ENCODE measurements at places on chromosomes 3 and 15.

- DNase-seq, result no peak
Measured at GRCh38 chr3:195540511-195540910, 2.6 kb downstream of the PPP1R2 start.

DNA sequence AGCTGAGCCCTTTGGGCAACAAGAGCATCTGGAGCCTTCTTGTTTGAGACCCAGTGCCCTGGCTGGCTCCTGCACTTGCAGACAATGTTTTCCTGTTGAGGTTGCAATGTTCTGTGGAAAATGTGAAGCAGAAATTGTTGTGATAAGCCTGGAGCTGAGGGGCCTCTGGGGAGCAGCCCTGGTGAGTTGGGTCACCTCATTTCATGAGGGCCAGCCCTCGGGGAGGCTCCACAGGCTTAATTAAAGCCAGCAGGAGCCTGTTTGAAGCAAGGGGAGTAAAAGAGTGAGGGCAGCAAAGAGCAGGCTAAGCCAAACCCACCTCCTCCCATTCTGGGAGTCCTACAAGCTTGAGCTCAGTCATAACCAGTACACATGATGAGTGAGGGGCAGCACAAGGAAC, 154.3 kb downstream of the ALDH1A2 start:
- DNase-seq, result no peak

GRCh38 chr3:160941885-160942494, 163.2 kb downstream of the B3GALNT1 start:
- no peak for DNase-seq

- no peak for DNase-seq
Measured at GRCh38 chr3:18223571-18223970, 201.6 kb downstream of the SATB1 start.

DNA sequence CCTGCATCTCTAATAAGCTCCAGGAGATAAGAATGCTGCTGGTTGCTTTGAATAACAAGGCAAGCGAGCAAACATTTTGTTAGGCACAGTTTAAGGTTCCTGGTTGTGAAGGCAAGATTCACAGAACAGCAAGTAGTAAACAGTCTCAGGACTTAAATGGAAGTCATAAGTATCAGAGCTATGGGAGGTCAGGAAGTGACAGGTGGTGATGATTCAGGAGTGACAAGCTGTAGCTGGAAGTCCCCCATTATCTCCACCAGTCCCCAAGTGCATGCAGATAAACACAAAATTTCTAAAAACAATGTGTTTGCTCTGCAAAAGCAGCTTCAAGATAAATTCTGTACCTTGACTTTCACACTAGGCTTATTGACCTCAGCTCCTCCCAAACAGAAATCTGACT, 3.3 kb downstream of the FETUB start:
- DNase-seq, result no peak

DNA sequence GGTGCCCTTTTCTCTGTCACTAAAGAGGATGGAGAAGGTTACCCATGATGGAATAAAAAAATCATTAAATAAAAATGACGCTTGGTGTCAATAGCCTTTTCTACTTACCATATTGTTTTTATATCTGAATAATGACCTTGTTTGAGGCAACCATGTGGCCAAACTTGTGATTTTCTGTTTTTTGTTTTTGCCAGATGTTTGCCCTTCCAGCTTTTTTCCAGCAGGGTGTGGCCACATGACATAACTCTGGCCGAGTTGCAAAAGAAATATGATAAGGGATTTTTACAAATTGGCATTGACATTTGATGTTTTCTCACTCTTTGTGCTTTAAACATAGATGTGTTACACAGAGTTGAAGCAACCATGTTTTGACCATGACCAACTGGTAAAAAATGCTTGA, 39.7 kb upstream of the EPHA3 start:
- DNase-seq, result no peak

DNA sequence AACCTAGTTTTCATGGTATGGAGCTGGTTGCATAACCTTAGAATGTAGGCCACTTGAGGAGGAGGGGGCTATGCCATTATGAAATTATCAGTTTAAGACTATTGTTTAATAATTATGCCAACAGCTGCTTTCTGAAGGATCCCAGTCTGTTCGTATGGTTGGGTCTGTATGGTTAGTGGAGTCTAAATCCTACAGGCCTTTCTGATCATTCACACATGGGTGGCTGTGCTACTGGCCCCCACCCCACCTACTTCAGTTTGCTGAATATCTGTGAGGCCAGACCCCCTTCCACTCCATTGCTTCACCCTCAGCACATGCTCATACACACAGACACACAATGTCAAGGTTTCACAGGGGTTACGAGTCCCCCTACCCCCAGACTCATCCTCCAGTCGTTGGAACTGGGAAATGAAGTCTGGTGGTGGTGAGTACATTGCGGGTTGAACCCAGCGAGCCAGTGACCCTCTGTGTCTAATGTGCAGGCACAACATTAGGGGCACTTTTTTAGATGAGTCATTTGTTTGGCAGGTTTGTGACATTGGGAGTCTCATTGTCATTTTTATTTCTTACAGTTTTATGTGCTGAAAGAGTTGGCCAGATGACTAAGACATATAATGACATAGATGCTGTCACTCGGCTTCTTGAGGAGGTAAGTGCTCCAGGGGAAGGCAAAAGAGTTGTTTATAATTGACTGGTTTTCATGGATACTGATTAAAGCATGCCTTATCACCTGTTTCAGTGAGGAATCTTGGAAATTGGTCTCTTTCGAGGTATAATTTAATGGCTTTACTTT, 85.3 kb downstream of the TRAK1 start:
- no peak for DNase-seq

DNA sequence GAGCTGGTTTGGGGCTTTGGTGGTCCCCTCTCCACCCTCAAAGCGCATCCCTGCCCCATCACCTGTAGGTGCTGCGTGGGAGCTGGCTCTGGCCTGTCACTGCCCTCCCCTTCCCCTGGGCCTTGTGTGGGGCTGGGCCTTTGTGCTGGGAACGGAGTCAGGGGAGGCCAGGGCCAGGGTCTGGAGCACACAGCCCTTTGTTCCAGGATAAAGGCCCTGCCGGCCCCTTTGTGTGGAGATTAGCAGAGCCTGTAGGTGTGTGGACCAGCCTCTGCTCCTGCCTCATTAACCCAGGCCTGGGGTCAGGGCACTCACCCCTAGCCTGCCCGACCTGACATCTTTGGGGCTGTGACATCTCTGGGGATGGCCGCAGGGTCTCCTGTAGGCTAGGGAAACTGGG, 8.9 kb downstream of the EPHB3 start:
- no peak for DNase-seq

DNA sequence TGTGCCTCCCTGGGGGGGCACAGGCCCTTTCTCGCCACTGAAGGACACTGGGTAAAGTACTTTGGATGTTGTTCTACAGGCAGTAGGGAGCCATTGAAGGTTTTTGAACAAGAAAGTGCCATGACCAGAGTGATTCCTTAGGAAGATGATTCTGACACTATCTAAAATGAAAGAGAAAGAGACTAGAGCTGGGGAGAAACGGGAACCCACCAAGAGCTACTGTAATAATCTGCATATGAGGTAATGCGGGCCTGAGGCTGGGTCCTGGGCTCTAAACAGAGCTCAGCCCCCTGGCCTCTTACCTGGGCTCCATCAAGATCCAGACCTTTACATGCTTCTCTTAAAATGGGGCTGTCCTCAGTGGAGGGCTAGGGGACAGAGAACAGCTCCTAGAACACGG, 24.9 kb downstream of the GRK7 start:
- no peak for DNase-seq

DNA sequence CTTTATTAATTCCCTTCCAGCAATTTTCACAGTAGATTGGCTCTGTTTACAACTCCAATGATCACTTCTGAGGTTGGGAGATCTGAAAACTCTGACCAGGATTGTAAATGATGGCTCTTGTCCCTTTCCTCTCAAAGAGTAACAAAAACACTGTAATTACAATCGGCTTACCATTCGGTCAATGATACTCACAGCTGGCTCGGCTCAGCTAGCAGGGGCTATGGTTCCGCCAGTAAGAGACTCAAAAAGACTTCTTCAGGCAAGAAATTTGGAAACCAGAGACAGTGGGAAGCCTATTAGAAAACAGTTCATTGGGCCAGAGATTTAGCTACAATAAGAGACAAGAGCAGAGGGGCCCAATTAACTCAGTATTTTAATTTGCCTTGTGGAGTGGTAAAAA, 96.6 kb downstream of the LRRC3B start:
- no peak for DNase-seq

GRCh38 chr15:39530480-39531342, 50.2 kb upstream of the THBS1 start:
- no peak for DNase-seq

- no peak for DNase-seq
Measured at GRCh38 chr15:69424001-69424400, 9.9 kb downstream of the KIF23 start.

DNA sequence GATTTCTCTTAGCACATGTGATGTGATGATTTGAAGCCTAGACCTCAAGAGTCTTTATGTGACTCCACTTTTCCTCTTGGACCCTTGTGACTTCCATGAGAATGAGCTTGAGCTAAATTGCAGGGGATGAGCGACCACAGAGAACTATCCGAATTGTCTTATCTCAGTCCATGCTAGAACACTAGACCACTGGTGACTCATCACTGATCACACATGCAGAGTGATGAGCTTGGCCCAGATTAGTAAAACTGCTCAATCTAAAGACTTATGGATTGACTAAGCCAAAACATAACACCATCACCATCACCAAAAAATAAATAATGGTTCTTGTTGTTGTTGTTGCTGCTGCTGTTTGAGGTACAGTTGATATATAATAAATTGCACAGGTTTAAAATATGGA, 114.1 kb upstream of the CFAP20DC start:
- no peak for DNase-seq

GRCh38 chr3:120555657-120556509, 40.3 kb upstream of the NDUFB4 start:
- no peak for DNase-seq

GRCh38 chr15:81384891-81385720, 11.1 kb upstream of the TMC3 start:
- no peak for DNase-seq

DNA sequence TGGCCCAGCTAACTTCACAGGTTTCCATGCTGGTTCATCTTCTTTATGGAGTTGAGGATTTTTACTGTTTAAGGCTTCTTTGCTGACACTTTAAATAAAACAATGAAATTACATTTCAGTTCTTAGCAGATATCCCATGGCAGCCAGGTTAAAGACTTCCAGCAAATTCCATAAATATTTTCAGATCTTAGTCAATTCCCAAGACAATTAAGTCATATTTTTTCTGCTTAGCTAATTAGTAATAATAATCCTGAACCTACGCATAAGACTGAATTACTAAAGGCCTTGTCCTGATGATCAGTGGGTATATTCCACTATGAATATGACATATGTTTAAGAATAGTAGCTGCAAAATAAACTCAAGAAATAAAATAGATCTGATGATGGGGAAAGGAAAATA, 83.3 kb downstream of the NR2E3 start:
- DNase-seq, result no peak

DNA sequence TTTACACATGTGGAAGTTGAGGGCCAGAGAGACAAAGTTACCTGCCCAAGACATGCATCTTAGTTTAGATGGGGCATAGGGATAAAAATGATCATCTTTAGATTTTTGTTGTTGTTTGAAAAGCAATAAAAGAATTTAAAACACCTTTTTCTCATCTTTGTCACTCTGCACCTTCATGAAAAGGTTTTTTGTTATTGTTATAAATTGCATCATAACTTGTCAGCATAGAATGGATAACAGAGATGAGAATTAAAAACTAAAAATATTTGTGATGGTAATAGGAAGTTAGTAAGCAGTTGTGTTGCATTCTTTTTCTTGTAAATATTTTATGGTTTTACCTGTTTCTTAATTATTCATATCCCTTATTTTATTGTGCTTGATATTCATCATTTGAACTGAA, 13.4 kb upstream of the ZBTB47 start:
- DNase-seq, result no peak

- no peak for DNase-seq
Measured at GRCh38 chr3:166279636-166280035, 442.4 kb upstream of the BCHE start.

DNA sequence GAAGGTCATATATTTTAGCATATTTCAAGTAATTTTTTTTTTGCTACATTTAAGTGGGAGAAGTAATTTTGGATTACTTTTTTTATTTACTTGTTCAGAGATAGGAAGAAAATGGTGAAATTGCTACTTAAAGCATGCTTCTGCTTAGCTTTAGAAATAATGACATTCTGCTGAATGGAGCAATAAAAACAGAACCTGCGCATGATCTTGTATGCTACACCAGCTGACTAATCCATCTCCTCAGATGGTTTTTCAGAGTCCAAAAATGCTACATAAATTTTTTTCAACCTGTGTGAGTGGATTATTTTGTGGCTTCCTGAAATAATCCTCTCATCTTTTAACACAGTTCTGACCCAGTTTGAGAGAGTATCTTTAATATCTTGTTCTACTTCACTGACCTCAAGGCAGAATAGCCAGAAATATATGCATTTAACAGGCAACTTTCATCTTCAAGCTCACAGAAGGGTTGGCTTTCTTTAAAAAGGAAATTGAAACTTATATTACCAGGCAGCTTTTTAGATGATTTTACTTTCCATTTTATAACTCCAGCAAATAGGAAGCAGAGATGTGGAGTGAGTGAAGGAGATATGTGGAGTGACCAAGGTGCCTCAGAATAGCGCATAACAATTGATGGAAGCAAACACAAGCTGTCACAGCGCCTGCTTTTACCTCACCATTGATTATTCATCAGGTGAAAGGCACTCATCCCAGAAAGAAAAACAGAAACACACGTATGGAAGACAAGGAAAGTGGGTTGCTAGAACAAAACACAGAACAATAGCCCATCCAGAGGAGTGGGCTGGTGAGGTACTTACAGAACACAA, 136.6 kb downstream of the TGFBR2 start:
- no peak for DNase-seq

GRCh38 chr3:171586274-171586673, 126.1 kb upstream of the TNIK start:
- DNase-seq, result no peak

DNA sequence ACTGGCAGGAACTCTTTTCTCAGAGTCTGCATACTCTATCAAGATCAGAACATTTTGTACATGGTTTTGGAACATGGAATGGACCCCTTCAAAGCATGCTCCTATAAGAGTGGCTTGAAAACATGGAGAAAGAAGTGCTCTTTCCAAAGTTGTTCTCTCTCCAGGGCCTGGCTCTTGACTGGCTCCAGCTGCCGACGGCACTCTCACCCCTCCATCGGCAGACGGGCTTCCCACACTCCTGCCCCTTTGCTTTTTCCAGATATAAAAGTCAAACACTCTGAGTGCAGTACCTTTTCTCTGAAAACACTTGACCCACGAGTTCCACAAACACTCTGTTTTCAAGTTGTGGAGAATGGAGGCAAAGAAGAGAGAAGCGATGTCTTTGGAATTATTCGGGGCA, 72.5 kb upstream of the ONECUT1 start:
- no peak for DNase-seq

All from NCI-H1417 treated with DMSO at 0.1 percent for 48 hours (cell line).